NCI-H2029 (cell line): ENCODE measurements at places on chromosomes 2 and 18.

- DNase-seq, result no peak
Measured at GRCh38 chr18:50947899-50948298, 19.9 kb upstream of the ELAC1 start.

GRCh38 chr18:26089293-26090129, 902 bp downstream of the SS18 start:
- no peak for DNase-seq

GRCh38 chr2:11343368-11343649, 1.1 kb downstream of the ROCK2 start:
- no peak for DNase-seq

GRCh38 chr2:159851941-159852340, 53.9 kb upstream of the CD302 start:
- no peak for DNase-seq

- no peak for DNase-seq
Measured at GRCh38 chr2:156537141-156537540, 101.0 kb downstream of the GPD2 start.
